ENCODE measurements at places on chromosomes 12 and 14.

DNA sequence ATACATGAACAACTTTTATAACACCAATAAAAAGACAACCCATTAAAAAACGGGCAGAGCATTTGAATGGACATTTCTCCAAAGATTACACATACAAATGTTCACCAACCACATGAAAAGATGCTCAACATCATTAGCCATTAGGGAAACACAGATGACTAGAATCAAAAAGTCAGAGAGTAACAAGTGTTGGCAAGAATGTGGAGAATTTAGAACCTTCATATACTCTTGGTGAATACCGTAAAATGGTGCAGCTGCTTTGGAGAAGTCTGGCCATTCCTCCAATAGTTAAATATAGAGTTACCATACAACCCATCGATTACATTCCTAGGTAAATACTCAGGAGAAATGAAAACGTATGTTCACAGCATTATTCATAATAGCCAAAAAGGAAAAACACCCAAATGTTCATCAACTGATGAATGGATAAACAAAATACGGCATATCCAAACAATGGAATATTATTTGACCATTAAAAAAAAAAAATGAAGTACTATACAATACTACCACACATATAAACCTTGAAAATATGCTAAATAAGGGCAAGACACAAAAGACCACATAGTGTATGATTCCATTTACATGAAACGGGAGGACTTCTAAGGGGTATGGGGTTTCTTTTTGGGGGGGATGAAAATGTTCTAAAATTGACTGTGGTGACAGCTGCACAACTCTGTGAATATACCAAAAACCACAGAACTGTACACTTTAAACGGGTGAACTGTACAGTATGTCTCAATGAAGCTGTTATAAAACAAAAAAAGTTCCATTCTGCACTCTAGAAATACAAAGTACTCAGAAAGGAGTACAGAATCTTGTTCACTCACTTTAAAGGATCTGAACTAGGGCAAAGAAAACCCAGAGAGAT lies 3.2 kb downstream of the CORO1C start:
- no peak for DNase-seq

DNA sequence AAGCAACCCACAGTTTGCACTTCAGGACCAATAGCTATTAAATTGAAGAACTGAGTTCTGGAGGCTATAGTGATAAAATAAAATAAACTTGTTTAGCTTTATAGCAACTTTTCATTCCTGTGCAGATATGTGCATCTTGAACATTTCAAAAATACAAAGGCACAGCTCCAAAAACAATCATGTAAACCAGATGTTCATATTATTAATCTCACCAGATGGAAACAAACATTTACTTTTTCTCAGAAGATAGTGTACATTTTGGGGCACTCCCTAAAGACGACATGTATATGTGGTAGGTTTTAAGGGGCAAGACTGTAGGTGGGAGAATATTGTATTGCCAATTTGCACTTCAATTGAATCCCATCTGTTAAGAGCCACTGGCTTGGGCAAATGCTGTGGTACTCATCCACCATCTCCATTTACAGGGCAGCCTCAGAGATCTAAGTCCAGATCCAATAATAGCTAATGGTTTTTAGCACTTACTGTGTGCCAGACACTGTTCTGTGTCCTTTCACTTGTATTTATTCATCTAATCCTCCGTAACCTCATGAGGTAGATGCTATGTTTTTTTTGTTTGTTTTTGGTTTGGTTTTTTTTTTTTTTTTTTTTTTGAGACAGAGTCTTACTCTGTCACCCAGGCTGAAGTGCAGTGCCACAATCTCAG lies 49.1 kb downstream of the PTGER2 start:
- DNase-seq: no peak

DNA sequence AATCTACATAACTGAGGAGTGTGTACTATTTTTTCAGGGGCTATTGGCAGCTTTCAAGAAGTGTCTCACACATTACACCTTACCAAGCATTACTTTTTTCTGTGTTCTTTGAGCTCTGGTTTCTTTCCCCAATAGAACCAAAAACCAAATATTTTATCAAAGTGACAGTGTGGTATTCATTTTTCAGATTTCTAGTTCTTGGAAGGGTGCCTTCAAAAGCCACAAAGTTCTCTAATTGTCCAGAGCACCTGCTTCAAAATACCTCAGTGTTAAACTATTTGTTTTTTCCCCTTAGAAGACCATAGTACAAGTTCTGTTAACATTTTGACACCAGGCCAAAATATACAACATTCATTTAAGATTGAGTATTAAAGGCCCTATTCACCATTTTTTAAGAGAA lies 515.7 kb downstream of the ETNK1 start:
- no peak for DNase-seq

- DNase-seq: no peak
These were observed 269.7 kb downstream of the KSR2 start for GRCh38 chr12:117699118-117699517.

DNA sequence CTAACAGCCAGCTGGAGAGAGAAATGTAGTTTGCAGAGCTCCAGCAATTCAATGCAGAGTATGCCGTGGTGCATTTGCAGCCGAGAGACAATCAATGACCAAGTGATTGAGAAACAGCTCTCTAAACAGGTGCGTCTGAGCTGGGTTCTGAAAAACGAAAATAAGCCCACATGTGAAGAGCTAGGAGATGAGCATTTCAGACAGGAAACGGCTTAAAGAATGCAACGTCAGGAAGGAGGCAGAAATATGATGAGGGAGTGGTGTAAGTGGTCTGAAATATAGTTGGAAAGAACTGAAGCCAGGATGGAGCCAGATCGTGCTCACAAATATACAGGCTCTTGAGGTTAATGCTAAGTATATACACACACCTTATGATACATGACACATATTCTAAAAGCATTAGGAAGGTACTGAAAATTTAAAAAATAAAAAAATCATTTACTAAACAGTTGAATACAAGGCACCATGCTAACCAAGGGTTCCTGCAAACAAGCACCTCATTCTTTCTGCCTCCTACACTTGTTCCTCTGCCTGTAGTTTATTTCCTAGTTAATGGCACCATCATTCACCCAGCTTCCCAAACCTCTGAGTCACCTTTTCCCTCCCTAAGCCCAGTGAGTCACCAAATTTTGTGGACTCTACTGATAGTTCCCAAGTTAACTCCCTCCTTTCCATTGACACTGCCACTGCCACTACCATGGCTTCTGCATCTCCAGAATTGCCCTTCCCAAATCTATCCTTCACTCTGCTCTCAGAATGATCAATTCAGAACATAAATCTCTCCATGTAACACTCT lies 2.3 kb upstream of the GARIN2 start:
- DNase-seq: no peak

DNA sequence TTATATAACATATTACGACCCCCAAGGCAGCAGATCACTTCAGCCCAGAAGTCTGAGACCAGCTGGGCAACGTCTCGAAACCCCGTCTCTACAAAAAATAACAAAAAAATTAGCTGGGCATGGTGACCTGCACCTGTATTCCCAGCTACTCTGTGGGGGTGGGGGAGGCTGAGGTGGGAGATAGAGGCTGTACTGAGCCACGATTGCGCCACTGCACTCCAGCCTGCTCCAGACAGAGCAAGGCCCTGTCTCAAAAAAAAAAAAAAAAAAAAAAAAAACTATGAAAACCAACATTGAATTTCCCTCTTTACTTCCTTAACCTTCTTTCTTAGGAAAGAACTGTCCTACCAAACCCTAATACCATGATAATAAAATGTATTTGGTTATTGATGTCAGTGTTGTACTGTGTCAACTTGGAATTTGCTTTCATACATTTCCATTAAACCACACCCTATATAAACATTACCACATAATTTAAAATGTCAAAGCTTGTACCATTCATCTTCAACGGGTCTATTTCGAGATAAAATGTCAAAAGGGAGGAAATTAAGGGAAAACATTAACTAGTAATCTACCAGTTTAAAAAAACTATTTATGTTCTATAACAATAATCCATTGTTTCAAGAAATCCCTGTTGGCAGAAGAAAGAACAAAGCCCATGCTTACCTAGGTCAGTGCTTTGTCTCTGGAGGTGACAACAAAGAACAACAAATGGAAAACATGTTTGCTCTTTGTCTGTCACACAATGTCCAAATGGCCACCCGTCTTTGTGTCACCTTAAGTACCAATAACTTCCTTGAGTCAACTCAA lies 17.4 kb downstream of the GALNT4 start:
- DNase-seq: no peak

DNA sequence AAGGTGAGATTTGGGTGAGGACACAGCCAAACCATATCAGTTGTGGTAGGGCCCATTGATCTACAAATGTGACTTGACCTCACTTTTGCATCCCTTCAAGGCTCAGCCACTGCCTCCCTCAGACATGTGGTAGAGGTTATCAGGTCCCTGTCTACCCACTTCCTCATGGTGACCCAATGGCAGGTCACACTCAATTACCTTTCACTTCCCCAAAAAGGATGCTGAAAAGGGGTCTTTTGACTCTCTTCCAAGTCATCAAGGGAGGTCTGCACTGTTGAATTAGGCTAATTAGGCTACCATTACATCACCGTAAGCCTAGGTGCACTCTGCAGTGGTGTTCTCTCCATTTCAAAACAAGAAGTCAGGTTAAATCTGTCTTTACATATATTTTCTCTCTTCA lies 22.6 kb upstream of the DRAM1 start:
- DNase-seq: no peak

- DNase-seq: no peak
These were observed 90.6 kb downstream of the ETV6 start for GRCh38 chr12:11739980-11740577.

DNA sequence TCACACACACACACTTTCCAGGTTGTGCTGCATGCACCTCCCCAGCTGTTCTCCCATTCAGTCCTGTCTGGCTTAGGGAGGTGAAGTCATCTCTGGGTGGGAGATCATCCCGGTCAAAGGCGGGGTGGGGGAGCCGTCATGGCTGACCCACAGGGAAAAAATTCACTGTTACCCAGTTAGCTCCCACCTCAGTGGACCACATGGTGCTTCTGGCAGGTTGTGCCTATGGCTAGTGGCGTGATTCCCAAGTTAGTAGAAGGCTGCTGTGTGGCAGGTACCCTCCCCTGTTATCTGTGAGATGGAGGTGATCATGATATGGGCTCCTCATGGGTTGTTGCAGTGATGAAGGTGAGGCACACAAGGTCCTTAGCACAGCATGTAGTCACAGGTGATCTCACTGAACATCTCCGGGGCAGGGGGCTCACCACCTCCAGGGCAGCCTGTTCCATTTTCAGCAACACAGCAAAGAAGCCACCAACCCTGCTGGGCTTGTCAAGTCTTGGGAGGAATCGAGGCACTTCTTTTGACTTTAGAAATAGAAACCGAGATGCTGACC lies 154.9 kb upstream of the CCND2 start:
- DNase-seq: no peak

- no peak for DNase-seq
These were observed 12.5 kb downstream of the PAPOLA start for GRCh38 chr14:96514694-96515093.

GRCh38 chr12:80233926-80234325 lies 134.6 kb downstream of the OTOGL start:
- no peak for DNase-seq

DNA sequence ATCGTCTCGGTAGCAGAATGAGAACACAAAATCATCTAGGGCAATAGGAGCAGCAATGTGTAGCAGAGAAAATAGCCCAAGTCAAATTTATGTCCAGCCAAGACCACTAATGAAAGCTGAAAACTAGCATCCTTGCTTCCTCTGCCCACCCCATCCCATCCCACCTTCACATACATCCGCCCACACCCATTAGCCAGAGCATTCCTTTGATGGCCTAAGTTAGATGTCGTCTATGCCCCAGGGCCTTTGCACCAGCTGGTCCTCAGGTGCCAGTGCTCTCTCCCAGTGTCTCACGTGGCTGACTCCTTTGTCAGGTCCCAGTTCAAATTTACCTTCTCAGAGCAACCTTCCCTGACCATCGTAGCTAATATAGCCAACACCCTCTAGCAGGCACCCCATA lies 17.8 kb upstream of the PPP2R5C start:
- DNase-seq: no peak

GRCh38 chr12:31324845-31325523 lies 966 bp downstream of the SINHCAF start:
- no peak for DNase-seq

Measured in GM18507 (cell line).